ENCODE measurements at places on chromosomes 4 and X. TPM values are rescaled to one million over a fixed set of nuclear protein-coding genes. Genes with fewer than 3 reads are reported as not detected.
A peak's percentile ranks its signal among the peaks of the same experiment; 100 is the strongest.

The RXFP1 gene
- 5.5 TPM for total RNA-seq

The FRAS1 gene
- total RNA-seq, result 11.2 TPM

The TSPAN5 gene
- total RNA-seq, result 4.9 TPM

The SLBP gene
- 33.0 TPM for total RNA-seq

The ADGRL3 gene
- 2.8 TPM for total RNA-seq

- peak; percentile 33 for DNase-seq
Measured at GRCh38 chrX:42755815-42756214, 22.1 kb downstream of the PPP1R2C start.

GRCh38 chr4:120009731-120010130, 56.9 kb downstream of the MAD2L1 start:
- DNase-seq, result no peak

DNA sequence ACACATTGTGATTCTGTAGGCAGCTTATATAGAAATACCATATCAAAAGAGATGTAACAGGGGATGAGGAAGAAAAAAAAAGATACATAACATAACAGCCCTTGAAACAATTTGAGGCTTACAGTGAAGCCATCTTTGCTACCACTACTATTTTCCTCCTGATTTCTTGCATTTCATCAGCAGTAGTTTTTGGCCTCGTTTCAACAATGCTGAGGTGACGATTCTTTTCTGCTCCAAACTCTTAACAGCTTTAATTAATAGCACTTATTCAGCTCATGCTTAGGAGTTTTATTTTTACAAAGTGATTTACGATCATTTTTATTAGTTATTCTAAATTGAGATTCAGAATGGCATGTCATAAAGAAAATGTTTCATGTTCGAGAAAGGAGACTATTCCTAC, 163.2 kb downstream of the DCK start:
- DNase-seq, result no peak

GRCh38 chr4:30821859-30822612, 101.9 kb downstream of the PCDH7 start:
- DNase-seq, result no peak

- no peak for DNase-seq
Measured at GRCh38 chr4:41693629-41694028, 54.9 kb downstream of the PHOX2B start.

DNA sequence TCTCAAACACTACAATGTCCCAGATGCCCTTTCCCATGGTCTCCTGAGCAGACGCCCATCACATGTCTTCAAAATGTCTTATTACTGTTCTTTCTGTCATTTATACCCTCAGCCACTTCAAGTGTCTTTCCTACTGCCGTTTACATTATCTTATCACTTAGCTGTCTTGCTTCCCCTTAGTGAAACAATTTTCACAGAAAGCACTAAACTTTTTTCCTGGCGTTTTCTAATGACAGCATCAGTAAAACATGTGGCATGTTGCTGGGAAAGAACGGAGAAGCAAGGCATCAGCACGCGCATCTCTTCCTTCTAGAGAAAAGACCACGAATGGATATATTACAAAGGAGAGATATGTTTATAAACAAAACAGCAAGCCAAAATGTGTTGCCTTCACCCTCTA, 189.7 kb upstream of the SLIT2 start:
- no peak for DNase-seq

DNA sequence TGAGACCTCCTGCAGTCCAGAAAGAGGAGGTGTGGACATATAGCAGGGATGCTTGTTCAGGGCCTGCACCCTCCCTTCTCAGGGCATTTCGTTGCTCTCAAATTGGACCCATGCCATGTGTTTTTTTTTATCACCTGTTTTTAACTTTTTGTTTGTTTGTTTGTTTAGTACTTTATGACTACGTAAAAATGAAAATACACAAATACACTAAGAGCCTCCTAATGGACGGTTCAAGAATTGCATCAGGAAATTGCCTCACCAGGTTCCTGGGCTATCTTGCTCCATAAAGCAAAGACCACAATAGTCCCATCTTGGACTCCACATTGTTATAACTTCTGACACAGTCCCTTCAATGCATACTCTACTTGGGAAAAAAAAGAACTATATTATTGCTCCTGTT, 1685.9 kb upstream of the TENM3 start:
- DNase-seq, result no peak

- no peak for DNase-seq
Measured at GRCh38 chrX:19174401-19175025, 52.2 kb upstream of the ADGRG2 start.

- DNase-seq, result no peak
Measured at GRCh38 chr4:145287351-145287750, 107.0 kb upstream of the OTUD4 start.

GRCh38 chr4:4577359-4577875, 35.6 kb upstream of the STX18 start:
- DNase-seq, result no peak
